ENCODE measurements at places on chromosomes 13 and 19.

DNA sequence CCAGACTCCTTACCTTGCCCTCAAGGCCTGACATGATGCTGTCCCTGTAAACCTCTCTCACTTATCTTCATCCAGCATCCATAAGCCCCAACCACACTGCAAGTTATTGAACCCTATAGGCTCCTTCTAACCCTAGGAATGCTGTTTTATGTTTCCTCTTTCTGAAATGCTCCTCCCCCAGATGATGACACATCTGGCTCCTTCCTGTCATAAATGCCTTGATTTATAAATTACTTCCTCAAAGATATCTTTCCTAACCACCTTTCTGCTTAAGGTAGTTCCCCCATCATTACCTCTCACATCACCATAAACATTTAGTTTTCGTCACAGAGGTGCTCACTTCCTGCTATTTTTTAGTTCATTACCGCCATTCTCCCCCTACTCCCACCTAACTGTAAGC, 12.3 kb downstream of the RUBCNL start:
- DNase-seq, result no peak

DNA sequence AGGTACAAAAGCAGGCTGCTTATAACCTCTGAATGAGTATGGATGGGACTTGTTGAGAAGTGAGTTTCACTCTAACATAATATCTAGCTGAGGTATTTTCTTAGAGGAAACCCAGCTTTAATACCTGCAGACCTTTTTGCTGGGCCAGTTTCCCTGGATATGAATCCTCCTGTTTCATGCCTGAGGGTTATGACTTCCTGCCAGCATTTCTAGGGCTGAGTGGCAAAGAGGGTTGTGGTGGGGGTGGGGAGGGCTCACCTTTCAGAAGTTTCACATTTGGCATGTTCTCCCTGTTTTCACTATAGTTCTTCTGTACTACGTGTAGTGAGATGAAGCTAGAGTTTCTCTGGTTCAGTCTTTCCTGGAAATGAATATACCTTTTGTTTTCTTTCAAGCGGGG, 73.7 kb downstream of the LACC1 start:
- no peak for DNase-seq

DNA sequence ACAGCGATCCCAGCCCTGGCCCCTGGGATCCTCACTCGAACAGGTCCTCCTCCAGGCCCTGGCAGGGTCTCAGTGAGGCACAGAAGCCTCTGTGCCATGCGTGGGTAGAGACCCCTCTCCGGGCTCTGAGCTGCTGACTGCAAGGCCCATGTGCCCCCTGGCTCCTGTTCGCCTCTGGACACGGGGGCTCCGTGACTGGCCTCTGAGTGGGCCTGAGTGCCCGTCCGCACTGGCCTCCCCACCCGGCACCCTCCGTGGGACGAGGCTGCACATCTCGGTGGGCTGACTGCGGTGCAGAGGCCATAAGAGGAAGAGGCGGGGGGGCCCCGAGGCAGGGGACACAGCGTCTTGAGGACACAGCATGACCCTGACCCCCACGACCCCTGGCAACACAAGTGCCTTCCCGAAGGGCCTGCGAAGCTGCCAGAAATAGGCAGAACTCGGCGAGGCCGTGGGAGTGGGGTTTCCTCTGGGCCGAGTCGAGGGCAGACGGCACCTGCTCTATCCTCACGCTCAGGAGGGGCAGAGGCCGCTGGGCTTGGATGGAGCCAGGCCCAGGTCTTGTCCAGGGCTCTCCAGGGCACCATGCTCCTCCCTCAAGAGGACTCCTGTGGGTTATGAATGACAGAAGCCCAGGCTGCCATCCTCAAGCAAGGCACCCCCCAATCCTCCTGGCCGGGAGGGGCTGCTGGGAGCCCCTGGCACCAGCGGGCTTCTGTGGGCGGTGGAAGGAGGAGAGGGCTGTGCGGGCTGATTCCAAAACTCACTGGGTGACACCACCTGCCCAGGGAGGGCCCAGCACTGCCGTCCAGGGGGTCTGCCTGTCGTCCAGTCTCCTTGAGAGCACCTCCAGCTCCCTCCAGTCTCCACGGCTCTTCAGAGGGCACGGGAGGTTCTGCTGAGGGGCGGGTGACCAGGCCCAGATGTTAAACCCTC, 52.6 kb downstream of the RASA3 start:
- no peak for DNase-seq

- DNase-seq, result no peak
These were observed 2380.1 kb downstream of the PCDH9 start for GRCh38 chr13:64850017-64850416.

DNA sequence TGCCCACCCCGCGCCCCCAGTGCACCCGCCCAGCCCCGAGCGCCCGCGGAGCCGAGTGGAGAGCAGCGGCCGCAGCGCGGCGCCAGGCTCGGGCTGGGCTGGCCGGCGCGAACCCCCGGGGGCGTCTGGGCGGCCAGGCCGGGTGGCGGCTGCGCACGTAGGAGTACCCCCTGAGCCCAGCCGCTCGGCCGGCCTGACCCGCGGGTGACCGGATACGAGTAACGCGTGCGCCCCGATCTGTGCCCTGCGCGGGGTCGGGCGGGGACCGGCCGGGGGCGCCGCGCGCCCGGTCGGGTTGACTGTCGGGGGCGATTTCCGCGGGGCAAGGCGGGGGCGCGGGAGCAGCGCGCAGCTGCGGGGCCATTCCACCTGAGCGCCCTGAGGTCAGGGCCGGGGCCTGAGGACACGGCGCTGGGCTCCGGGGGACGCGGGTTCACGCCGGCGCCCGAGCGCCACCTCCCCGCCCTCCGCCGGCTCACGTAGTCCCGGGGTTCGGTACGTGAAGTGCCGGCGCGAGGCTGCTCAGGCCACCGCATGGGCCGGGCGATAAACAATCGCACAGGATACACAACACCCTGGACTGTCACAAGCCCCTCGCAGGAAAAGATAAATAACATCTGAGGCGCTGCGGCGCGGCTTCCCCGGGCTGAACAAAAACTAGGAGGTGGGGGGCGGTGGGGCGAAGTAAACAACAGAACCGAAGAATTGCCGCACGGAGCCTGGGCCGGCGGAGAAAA, 37.6 kb upstream of the FLT1 start:
- DNase-seq, result peak; percentile 32

DNA sequence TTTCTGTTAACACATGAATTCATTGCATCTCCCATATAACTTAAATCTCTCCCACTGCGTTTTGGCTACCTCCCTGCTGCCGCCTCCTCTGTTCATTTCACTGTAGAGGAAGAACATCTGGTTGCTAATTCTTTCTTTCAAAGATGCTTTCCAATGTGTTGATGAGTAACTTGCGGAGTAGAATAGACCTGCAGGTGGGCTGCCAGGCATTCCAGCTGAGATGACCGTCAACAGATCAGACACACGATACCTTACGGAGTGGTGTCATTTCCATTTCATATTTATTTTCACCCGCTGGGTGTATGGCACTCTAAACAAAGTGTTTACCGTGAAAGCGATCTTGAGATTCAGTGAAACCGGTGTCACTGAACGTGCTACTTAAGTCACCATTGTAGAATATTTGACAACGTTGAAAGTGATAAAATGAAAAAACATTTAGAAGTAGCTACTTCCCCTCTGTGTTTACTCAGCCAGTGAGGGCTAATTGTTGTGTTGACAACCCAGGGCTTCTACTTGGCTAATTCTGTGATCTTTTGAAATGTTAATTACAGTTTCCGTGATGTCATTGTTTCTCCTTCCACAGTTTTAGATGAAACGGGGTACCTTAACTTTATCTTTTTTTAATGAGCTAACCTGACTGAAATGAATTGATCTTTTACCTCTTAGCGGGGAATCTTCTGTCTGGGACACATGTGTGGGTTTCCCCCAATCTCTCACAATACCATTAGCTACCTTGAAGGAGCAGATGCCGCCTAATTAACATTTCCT, 228.5 kb upstream of the ARGLU1 start:
- no peak for DNase-seq

GRCh38 chr19:44574186-44574950, 39.0 kb upstream of the IGSF23 start:
- DNase-seq, result no peak

- no peak for DNase-seq
These were observed 494.0 kb downstream of the UQCRFS1 start for GRCh38 chr19:28718909-28719308.

DNA sequence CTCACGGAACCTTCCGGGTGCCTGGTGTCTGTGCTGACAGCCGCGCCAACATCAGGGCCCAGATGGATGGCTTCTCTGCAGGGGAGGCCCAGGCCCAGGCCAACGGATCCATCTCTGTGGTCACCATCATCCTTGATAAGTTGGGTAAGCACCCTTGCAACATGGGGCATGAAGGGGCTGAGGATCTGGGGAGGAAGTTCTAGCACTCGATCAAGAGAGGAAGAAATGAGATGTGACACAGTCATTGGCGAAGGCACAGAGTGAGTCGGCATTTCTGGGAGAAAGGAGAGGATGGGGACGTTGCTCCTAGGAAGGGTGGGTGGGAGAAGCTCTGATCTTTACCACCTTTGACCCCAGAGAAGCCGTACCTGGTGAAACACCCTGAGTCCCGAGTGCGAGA, 4.4 kb downstream of the CILP2 start:
- no peak for DNase-seq

GRCh38 chr13:67950603-67951002, 720.5 kb upstream of the PCDH9 start:
- DNase-seq, result no peak

- no peak for DNase-seq
These were observed 1.2 kb upstream of the DCT start for GRCh38 chr13:94480672-94481145.

GRCh38 chr19:29880498-29881081, 61.4 kb upstream of the URI1 start:
- DNase-seq, result no peak

DNA sequence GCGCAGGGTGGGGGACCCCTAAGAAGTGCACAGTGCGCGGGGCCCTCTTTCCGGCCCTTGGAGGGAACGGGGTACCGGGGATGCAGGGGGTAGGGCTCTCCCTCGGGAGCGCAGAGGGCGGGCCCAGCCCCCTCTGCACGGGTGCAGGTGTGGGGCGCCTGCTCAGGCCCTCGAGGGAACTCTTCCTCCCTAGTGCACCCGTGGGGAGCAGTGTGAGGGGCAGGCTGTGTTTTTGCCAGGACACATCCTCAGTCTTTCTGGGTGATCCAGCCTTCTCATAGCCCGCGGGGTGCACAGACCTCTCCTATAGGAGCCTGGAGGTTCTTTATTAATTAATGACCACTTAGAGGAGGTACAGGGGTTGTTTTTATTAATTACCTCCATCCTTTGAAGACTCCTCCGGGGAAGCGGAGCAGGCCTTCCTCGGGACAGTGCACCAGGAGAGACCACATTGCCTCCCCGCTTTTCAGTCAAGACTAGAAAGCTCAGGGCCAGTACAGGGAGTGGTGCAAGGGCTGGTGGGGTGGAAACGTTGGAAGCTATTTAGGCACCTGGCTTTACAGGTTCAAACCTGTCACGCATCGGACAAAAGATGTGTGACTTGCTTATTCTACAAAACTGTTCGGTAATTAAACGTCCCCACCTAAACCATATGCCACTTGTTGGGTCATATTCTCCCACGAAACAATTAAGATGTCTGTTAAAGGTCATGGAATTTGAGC, 598 bp upstream of the GJB6 start:
- no peak for DNase-seq

DNA sequence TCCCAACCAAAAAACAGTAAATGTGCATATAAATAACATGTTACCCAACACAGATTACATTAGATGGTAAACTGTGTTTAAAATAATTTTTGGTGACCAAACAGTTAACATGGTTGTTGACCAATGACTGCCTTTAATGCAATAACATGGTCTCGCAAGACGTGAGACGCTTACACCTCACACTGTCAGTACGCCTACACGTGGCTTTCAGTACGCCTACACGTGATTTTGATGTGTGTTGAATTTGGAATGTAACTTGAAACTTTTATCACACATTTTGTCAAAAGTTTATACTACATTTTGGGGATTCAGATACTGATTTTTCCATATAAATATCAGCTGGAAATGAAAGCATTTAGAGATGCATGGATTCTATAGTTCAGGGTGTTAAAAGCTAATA, 32.0 kb downstream of the SLC7A9 start:
- no peak for DNase-seq

GRCh38 chr13:109272595-109273325, 513.6 kb downstream of the IRS2 start:
- DNase-seq, result no peak

DNA sequence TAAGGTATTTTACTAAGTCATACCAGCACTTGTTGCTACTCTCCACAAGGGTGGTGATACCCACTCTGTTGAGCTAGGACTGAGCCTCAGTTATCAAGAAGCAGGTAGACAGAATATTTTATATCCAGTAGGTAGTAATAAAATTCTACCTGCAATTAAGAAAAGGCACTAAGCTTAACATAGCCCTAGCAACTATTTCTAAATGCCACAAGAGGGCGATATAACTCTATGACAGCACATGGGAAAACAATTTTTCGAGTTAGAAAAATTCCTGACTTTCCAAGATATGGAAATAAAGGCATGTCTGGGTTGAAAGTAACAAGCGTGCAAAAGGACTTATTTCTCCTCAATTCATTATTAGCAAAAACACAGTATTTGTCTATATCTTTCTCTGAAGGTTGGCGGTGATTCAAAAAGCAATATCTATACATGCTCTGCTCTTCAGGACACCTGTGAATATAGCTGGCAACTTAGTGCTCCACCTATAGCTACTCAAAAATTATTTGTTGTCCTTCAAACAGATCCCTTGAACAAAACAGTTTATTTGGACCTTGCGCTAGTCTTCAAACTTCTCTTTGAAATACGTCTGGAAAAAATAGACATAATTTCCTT, 14.7 kb downstream of the CCDC169 start:
- DNase-seq, result no peak

GRCh38 chr19:34319785-34320184, 45.2 kb upstream of the GPI start:
- no peak for DNase-seq

DNA sequence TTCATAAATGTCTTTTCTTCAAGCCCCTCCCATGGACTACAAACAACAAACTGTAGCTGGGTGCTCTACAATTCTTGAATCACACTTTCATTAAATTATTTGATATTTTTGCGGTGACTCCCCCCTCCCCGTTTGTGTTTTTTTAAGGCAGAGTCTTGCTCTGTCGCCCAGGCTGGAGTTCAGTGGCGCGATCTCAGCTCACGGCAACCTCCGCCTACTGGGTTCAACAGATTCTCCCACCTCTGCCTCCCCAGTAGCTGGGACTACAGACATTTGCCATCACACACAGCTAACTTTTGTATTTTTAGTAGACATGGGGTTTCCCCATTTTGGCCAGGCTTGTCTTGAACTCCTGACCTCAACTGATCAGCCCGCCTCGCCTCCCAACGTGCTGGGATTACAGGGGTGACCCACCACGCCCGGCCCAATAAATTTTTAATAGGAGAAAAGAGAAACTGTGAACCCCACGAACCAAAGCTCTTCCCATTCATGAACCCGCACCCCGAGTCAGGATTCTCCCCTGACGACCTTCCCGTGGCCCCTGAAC, 703 bp downstream of the ZNF506 start:
- peak; percentile 21 for DNase-seq

GRCh38 chr13:29852472-29853054, 2.1 kb upstream of the UBL3 start:
- DNase-seq, result no peak

GRCh38 chr19:17370026-17370587, 7.0 kb downstream of the PLVAP start:
- DNase-seq, result no peak

Data from left lung (tissue), 14 donors.